Neural crest cell (in vitro differentiated cells): ENCODE measurements at places on chromosomes 6 and 20.

DNA sequence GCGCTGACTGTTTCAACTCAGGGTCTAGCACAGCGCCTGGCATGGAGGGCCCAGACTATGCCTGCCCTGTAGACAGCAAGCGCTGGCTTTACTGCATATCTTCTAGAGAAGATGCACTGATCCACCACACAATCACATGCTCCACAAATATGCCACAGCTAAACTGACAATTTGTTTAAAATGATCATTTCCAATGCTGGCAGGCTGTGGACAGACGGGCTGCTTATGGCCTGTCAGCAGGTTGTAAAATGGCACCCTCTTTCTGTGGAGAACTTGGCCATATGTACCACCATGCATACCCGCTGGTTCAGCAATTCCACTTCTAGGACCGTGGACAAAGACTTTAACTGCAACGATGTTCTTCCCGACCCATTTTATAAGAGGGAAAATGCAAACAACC lies 40.8 kb downstream of the STAU1 start:
- no peak for DNase-seq
- peaks cover 12% of the 10 kb centered on the region for H3K36me3 ChIP-seq
- peaks cover 12% of the 10 kb centered on the region for H3K4me1 ChIP-seq
- H3K27me3 ChIP-seq: no peaks in the 10 kb centered on the region

GRCh38 chr6:25927756-25928216 lies 2.7 kb downstream of the SLC17A2 start:
- H3K36me3 ChIP-seq: no peaks in the 10 kb centered on the region
- no peak overlapping the region for H3K27ac ChIP-seq
- no peaks in the 10 kb centered on the region for H3K27me3 ChIP-seq
- H3K4me3 ChIP-seq: no peak overlapping the region

- H3K36me3 ChIP-seq: no peaks in the 10 kb centered on the region
- peaks cover 39% of the 10 kb centered on the region for H3K4me1 ChIP-seq
- peaks cover 9% of the 10 kb centered on the region for H3K27me3 ChIP-seq
- DNase-seq: peak; percentile 54
- H3K27ac ChIP-seq: peak overlapping the region; percentile 79
These were observed 580 bp downstream of the VEGFA start for GRCh38 chr6:43770372-43771209.

DNA sequence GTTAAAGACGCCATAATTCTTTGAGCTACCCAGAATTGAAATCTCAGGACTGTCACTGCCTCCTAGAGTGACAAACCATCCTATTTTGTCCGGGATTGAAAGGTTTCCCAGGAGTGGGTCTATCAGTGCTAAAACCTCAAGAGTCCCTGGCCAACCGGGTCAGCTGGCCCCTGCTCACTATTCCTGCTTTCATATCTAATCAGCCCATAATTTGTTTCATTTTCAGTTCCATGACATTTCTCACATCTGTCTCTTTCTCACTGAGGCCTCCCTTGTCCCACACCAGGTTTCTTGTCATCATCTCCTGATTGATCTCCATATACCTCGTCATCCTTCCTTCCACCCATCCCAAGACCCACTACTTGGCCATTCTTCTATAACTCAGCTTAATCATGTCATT lies 98.2 kb downstream of the SLC35B3 start:
- DNase-seq: no peak
- H3K27me3 ChIP-seq: no peaks in the 10 kb centered on the region
- H3K36me3 ChIP-seq: no peaks in the 10 kb centered on the region

DNA sequence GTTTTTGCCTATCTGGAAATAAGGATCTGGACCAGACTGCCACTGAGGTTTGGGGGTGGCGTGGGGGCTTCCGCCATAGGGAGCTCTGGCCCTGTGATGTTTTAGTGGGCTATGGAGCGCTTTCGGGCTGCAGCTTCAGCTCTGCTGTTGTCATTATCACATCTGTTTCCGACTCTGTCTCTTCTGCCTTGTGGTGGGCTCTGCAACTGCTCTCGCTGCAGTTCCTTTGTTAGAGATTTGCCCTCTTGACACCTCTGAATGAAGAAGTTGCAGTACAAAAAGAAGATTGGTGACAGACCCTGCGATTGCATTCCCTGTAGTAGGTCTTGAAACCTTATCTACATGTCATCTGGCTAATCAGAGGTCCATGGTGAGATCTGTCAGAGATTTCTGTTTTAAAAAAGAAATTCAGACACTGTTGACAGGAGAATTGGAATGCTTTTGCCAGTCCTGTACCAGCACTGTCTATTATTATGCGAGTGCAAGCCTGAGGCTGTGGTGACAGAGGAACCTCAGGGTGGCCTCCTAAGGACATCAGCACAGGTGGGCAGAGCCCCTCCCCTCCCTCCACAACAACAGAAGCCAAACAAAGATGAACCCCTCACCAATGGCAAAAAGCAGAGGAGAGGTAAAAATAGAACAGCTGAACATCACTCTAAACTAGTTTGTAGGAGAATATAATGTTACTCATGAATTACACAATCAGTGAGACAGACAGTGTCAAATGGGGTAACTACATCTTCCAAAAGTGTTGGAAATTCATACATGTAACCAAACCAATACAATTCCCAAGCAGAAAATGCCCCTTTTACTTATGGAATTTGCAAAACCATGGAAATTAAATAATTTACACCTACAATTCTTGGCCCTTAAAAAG lies 63.5 kb upstream of the DEFB112 start:
- no peaks in the 10 kb centered on the region for H3K36me3 ChIP-seq
- no peaks in the 10 kb centered on the region for H3K27me3 ChIP-seq
- peaks cover 21% of the 10 kb centered on the region for H3K4me1 ChIP-seq
- no peak overlapping the region for H3K4me3 ChIP-seq
- no peak overlapping the region for H3K27ac ChIP-seq
- no peak for DNase-seq

DNA sequence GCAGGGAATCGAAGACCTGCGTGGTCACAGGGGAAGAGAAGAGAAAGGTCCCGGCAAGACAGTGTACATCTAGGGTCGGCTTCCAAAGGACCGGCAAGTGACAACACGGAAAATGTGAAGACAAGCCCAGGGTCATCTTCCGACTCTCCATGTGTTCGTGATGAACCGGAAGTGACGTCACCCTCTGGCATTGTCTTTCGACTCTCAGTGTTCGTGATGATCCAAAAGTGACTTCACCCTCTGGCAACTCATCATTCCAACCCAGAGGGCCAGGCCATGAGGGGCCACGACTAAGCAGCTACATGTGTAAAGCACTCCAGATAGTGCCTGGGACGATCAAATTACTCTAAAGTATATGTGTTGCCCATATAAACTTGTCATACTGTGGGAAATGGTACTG lies 290.8 kb downstream of the THBS2 start:
- no peak for DNase-seq
- H3K36me3 ChIP-seq: no peaks in the 10 kb centered on the region
- peak overlapping the region; percentile 58 for H3K27ac ChIP-seq
- no peaks in the 10 kb centered on the region for H3K4me1 ChIP-seq

- no peak for DNase-seq
These were observed 1950.9 kb upstream of the DEFB115 start for GRCh38 chr20:29306390-29307072.

GRCh38 chr6:137666202-137666774 lies 172.1 kb upstream of the OLIG3 start:
- no peaks in the 10 kb centered on the region for H3K4me1 ChIP-seq
- no peak for DNase-seq
- no peaks in the 10 kb centered on the region for H3K27me3 ChIP-seq
- H3K36me3 ChIP-seq: peaks cover 4% of the 10 kb centered on the region

DNA sequence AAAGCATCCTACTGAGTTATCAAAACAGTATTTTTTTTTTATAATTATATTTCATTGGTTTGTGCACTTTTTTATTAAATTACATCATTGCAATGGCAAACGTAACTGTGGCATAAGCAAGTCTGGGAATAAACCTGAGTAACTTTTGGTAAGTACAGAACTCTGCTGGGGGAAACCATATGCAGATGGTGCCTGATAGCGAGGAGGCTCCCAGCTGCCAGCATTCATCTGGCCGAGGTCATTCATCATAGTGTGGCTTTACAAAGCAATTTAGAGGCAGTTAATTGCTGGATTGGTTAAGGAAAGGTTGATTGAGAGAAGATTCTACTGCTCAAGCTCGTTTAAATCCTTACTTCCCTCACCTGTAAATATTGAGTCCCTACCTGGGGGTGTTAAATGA lies 52.6 kb downstream of the HECA start:
- no peak overlapping the region for H3K4me3 ChIP-seq
- no peaks in the 10 kb centered on the region for H3K4me1 ChIP-seq
- no peaks in the 10 kb centered on the region for H3K27me3 ChIP-seq

GRCh38 chr6:116572162-116572561 lies 858 bp downstream of the RWDD1 start:
- H3K36me3 ChIP-seq: no peaks in the 10 kb centered on the region
- peak overlapping the region; percentile 100 for H3K4me3 ChIP-seq
- H3K4me1 ChIP-seq: peaks cover 34% of the 10 kb centered on the region
- H3K27me3 ChIP-seq: peaks cover 7% of the 10 kb centered on the region

- no peak overlapping the region for H3K27ac ChIP-seq
- no peak for DNase-seq
- peaks cover 5% of the 10 kb centered on the region for H3K36me3 ChIP-seq
- H3K4me1 ChIP-seq: peaks cover 76% of the 10 kb centered on the region
- H3K4me3 ChIP-seq: peak overlapping the region; percentile 33
- H3K27me3 ChIP-seq: no peaks in the 10 kb centered on the region
These were observed 52.3 kb downstream of the SLX4IP start for GRCh38 chr20:10487142-10488136.

DNA sequence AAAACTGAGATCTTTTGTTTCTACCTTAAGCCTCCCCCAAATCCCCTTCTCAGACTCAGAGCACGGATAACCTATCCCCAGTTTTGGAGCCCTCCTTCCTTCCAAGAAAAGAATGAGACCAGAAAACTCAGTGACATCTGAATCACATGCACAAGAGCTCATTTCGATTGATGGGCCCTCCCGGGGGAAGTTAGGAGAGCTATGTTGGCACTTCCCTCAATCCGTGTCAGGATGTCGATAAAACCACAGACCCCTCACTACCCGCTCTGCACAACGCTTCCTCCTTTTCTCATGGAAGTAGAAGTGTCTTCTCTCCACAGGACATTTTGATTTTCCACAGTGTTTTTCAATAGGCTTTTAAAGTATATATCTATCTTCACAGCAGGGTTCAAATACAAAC lies 332.4 kb downstream of the HACE1 start:
- H3K27ac ChIP-seq: no peak overlapping the region
- H3K4me1 ChIP-seq: peaks cover 7% of the 10 kb centered on the region
- no peak for DNase-seq
- no peak overlapping the region for H3K4me3 ChIP-seq
- H3K27me3 ChIP-seq: peaks cover 6% of the 10 kb centered on the region
- H3K36me3 ChIP-seq: no peaks in the 10 kb centered on the region

DNA sequence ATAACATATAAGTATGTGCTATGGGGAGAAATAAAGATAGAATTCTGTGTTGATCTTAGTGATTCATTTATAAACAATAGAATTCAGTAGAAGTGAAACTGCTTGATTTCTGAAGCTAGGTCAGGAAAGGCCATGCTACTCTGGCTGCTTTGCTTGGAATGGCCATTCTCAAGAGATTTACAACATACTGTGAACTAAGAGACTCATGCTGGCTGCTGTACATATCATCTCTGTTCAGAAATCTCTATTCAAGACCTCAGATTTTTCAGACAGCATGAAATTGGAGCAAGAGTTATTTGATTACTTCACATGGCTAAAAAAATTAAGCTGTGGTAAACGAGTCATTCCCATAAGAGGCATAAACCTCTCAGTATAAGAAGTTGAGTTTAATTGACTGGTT lies 662.6 kb downstream of the BCKDHB start:
- H3K4me3 ChIP-seq: no peak overlapping the region
- no peaks in the 10 kb centered on the region for H3K27me3 ChIP-seq
- no peaks in the 10 kb centered on the region for H3K4me1 ChIP-seq
- no peaks in the 10 kb centered on the region for H3K36me3 ChIP-seq

DNA sequence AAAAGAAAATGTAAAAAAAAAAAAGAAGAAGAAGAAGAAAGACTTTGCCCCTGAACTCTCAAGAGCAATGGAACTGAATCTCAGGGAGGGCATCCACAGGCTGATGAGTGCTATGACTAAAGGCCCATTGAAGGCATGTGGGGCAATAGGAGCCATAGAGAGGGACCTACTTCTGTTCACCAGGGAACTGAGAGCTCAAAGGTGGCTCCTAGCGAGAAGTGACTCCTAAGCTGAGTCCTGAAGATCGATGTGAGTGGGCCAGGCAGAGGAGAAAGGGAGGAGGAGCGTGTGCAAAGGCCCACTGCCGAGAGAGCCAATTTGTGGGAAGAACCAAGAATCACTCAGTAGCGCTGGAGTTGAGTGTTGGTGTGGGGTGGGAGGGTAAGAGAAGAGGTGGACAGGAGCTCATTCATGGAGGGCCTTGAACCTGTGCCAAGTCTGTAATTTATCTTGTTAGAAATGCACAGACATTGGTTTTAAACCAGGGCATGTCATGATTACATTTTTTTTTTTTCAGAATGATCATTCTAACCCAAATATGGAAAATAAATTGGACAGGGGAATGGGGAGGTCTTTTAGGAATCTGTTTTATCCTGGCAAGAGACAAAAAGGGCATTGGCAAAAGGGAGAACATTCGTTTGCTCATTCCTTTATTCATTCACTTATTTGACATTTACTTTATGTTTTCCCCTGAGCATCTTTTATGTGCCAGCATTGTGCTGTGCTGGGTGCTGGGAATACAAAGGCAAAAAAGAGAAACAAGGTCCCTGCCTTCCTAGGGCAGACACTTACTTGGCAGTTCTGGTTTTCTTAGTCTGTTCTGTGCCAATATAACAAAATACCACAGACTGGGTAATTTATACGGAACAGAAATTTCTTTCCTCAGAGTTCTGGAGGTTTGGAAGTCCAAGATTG lies 67.4 kb upstream of the DSP start:
- H3K27me3 ChIP-seq: no peaks in the 10 kb centered on the region
- no peaks in the 10 kb centered on the region for H3K4me1 ChIP-seq
- no peak overlapping the region for H3K27ac ChIP-seq

GRCh38 chr20:38520261-38520660 lies 47.6 kb downstream of the RALGAPB start:
- H3K27ac ChIP-seq: no peak overlapping the region
- DNase-seq: no peak
- no peaks in the 10 kb centered on the region for H3K27me3 ChIP-seq
- H3K4me1 ChIP-seq: peaks cover 3% of the 10 kb centered on the region
- peaks cover 5% of the 10 kb centered on the region for H3K36me3 ChIP-seq
- no peak overlapping the region for H3K4me3 ChIP-seq

DNA sequence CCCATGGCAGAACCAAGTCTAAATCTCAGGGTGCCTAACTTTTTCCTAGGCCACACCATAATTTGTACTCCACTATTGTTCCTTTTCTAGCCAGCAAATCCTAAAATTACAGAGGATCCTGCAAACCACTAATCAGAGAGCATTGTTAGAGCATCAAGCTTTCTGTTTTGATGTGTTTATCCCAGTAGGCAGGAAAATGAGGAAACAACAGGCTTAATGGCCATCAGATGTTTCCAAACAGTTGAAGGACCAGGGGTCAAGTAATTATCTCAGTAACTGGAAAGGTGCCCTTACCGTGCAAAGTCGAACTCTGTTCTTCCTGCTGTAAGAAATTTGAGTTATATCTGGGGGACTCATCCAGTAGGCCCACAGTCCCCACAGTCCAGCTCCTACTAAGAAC lies 58.7 kb downstream of the RALY start:
- H3K27me3 ChIP-seq: no peaks in the 10 kb centered on the region
- H3K36me3 ChIP-seq: no peaks in the 10 kb centered on the region
- no peak for DNase-seq
- H3K27ac ChIP-seq: no peak overlapping the region
- H3K4me3 ChIP-seq: no peak overlapping the region
